ENCODE measurements at places on chromosomes 3 and 15. TPM values are rescaled to one million over a fixed set of nuclear protein-coding genes. Genes with fewer than 3 reads are reported as not detected.

The DAPK2 gene
- total RNA-seq, result 1.00 TPM

The GPR160 gene
- total RNA-seq, result 3.6 TPM

The GOLGA8S gene
- not detected for total RNA-seq

The GASK1A gene
- total RNA-seq, result 0.34 TPM

The IL12A gene
- not detected for total RNA-seq

The GOLGA8M gene
- not detected for total RNA-seq

The CLRN1 gene
- total RNA-seq, result not detected

The TNFSF10 gene
- total RNA-seq, result 1.7 TPM

The IGSF10 gene
- total RNA-seq, result 1.5 TPM

Measured in melanocyte of skin (primary cell).